ENCODE measurements at places on chromosomes 3 and 15.

- DNase-seq = peak; percentile 51
These were observed 8.7 kb downstream of the ISG20 start for GRCh38 chr15:88647351-88648105.

GRCh38 chr15:32659340-32660155 is 18.0 kb downstream of the SCG5 start:
- DNase-seq = no peak

DNA sequence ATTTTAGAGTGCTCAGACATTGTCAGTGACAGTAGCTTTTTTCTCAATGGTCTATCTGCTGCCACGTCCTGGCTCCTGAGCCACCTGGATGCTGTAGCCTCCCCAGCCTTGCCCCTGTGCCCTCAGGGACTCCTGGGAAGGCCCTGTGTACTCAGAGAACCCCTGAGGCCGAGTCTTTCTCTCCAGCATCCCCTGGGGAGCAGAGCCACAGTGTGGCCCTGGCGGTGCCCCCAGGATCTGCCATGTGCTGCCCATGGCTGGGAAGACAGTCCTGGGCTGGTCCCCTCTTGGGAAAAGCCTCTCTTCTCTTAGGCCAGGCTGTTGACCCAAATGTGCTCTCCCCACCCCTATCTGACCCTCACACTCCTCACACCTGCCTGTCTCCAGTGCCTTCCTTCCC is 5.0 kb downstream of the MYD88 start:
- DNase-seq = peak; percentile 42

GRCh38 chr3:157058392-157059071 is 101.4 kb downstream of the CCNL1 start:
- DNase-seq = no peak

DNA sequence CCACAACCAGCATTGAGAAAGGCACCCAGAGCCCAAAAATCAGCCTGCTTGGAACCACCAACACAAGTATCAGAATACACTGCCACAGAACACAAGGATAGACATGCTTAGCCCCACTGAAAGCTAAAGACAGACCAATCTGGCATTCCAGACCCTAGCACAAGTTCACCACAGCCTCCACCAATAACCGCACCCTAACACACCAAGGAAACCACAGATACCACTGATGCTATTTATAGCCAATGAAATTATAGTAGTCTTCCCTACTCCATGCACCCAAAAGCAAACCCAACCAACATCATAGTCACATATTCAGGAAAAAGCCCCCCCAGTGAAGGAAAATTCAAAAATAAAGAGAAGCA is 83.9 kb upstream of the STT3B start:
- DNase-seq = no peak

- DNase-seq = no peak
These were observed 158.3 kb downstream of the CNTN3 start for GRCh38 chr3:74456166-74456565.

- DNase-seq = no peak
These were observed 63.3 kb downstream of the RAD18 start for GRCh38 chr3:8899876-8900460.

GRCh38 chr15:39491886-39492490 is 88.9 kb upstream of the THBS1 start:
- DNase-seq = no peak

GRCh38 chr15:35545316-35545823 is 595 bp downstream of the DPH6 start:
- DNase-seq = peak; percentile 65

DNA sequence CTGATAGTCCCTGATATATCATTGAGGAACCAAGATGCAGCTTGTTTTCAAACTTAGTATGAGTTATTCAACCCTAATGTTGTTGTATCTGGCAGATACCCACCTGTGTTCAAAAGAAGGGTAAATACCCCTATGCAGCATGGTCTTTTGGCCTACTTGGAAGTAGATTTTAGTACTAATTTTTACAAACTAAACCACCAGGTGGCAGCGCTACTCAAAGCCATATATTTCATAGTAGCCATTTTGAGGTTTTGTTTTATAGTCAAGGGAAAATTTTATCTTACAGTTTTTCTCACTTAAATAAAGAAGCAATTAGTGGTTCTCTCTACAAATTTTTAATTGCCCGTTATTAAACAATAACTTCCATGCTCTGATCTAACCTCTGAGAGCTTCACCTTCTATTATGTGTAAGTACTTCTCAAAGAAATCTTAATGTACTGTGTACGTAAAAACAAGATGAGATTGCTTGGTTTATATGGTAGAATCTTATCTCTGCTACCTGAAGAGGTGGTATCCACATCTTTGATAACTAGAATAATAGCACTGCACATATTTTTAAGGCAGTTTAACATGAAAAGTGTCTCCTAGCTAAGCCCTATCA is 31.5 kb upstream of the MLF1 start:
- peak; percentile 61 for DNase-seq

DNA sequence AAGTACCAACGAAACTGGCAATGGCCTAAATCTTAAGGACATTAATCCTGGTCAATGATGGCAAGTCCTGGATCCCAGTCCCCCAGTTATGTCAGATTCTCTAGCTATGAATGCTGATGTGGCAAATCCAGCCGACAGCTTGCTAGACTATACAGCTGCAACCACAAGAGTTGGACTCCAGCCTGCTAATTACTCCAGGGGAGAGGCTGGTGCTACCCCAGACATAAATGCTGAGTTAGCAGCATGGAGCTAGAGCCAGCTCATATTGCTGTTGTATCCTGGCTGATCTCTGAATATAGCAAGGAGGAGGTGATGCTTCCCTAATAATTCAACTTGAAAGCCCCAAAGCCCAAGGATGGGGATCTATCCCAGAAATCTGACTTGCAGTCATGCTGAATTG is 207.1 kb downstream of the LRRN1 start:
- no peak for DNase-seq

GRCh38 chr3:24156466-24156865 is 211.4 kb downstream of the NR1D2 start:
- no peak for DNase-seq

DNA sequence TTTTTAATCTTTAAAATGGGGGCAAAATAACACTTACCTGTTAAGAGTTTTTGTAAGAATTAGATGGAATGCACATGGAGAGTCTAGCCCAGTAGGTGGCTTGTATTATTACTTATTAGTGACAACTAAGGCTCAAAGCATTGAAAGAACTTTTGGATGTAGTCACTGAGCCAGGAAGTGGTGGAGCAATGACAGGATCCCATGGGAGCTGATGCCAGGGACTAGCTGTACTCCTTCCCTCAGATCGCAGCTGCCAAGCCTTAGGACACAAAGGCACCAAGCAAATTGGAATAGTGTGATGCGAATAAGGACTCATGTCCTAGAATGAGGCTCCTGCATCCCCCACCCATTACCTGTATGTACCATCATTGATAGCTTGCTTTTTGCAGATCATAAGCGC is 370.4 kb upstream of the RGMA start:
- no peak for DNase-seq

- no peak for DNase-seq
These were observed 75.2 kb downstream of the LPP start for GRCh38 chr3:188229177-188229576.

GRCh38 chr3:17354341-17354740 is 388.1 kb downstream of the TBC1D5 start:
- no peak for DNase-seq

DNA sequence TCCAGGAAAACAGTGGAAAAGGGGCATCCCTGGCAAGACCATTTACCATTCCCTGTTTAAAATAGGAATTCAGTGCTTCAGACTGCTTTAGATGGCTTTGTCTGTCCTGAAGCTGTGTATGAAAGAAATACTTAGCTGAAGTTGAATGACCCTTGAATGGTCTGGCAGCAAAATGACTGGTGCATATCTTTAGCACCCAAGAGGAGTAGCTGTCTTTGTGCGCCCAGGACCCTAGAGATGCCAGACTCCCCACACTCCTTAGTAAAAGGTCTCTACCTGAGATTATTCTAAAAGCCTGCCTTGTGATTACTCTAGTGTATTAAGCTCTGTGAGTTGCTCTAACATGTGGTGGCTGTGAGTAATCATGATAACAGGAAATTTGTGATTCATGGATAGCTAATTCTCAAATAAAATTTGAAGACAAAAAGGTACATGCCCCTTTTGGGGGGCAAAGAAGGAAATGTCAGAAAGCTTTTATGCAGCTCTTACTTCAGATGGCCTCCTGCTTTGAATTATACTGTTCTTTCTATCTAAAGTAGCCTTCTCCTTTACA is 3.2 kb downstream of the MAPKBP1 start:
- no peak for DNase-seq

GRCh38 chr3:176595307-176595706 is 602.0 kb downstream of the TBL1XR1 start:
- no peak for DNase-seq

- DNase-seq = no peak
These were observed 331.5 kb upstream of the RGMA start for GRCh38 chr15:93420477-93420876.

DNA sequence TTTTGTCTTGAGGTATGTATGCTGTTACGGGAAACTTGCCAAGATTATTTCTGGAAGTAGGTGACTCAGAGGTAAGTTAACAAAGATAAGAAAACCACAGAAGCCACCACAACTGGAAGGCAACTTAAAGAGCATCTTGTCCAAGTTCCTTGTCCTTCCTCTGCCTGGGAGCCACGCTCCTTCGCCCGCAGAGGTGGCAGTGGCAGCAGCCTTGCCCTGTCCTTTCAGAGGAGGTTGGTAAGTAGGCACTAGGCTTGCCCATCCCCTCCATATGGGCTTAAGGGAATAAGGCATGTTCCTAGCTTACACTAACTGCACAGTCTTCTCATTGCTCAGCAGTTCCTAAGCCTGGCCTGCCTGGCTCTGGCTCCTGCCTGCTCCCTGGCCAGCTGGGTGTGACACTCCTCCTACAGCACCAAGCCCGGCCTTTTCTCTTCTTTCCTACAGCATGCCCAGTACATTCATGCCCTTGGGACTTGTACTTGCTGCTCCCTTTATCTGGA is 48.0 kb upstream of the RAB6B start:
- peak; percentile 47 for DNase-seq

- DNase-seq = no peak
These were observed 445.3 kb upstream of the ROBO1 start for GRCh38 chr3:80213086-80213485.

- no peak for DNase-seq
These were observed 998.6 kb upstream of the CFAP20DC start for GRCh38 chr3:60048447-60048848.

GRCh38 chr3:24493746-24494617 is 668 bp downstream of the THRB start:
- DNase-seq = no peak
